ENCODE measurements at places on chromosomes 3 and 15.
A peak's percentile ranks its signal among the peaks of the same experiment; 100 is the strongest.

- no peak for DNase-seq
Measured at GRCh38 chr15:25883463-25884259, 20.5 kb upstream of the ATP10A start.

GRCh38 chr3:50229490-50229889, 6.5 kb upstream of the GNAI2 start:
- no peak for DNase-seq

- DNase-seq: no peak
Measured at GRCh38 chr3:45803252-45803935, 7.1 kb upstream of the SLC6A20 start.

DNA sequence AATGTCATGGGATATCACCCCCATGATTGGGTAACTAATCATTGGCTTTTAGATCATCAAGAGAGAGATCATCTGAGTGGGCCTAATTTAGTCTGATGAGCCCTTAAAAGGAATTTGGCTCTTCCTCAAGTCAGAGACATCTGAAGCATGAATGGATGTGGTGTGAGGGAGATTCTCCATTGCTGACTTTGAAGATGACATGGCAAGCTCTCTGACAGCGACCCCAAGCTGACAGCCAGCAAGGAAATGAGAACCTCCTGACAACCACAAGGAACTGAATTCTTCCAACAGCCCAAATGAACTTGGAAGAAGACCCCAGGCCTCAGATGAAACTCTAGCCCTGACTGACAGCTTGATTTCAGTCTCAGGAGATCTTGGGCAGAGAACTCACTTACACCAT, 108.4 kb upstream of the SPATA12 start:
- DNase-seq: no peak

GRCh38 chr15:61946778-61947177, 113.5 kb downstream of the VPS13C start:
- DNase-seq: no peak

GRCh38 chr3:20055020-20055775, 15.0 kb downstream of the KAT2B start:
- peak; percentile 64 for DNase-seq

Measured in activated CD4-positive, alpha-beta T cell treated with anti-CD3 and anti-CD28 coated beads, Interleukin-10, Interleukin-2, amounts not matched to agents 100 ng/mL and 50 ng/mL, durations not matched to agents 16 hours and 8 hours (primary cell).